Motor neuron (in vitro differentiated cells): ENCODE measurements at places on chromosomes 12 and 14. TPM values are rescaled to one million over a fixed set of nuclear protein-coding genes. Genes with fewer than 3 reads are reported as not detected.

DNA sequence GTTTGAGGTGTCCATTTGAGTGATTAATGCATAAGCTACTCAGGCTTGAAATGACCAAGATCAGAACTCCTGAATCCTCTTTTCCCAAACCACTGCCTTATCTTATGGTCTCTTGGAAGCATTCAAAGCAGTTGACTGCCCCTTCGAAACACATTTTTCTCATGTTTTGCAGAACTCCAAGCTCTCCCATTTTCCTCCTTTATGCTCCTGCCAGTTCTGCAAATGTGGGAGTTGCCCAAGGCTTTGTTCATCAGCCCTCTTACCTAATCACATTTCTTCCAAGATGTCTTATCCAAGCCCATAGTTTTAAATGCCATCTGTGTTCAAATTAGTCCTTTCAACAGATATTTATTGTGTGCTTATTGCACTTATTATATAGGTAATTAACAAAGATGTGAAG is 1.8 kb upstream of the DNAAF2 start:
- ATAC-seq, result no peak

DNA sequence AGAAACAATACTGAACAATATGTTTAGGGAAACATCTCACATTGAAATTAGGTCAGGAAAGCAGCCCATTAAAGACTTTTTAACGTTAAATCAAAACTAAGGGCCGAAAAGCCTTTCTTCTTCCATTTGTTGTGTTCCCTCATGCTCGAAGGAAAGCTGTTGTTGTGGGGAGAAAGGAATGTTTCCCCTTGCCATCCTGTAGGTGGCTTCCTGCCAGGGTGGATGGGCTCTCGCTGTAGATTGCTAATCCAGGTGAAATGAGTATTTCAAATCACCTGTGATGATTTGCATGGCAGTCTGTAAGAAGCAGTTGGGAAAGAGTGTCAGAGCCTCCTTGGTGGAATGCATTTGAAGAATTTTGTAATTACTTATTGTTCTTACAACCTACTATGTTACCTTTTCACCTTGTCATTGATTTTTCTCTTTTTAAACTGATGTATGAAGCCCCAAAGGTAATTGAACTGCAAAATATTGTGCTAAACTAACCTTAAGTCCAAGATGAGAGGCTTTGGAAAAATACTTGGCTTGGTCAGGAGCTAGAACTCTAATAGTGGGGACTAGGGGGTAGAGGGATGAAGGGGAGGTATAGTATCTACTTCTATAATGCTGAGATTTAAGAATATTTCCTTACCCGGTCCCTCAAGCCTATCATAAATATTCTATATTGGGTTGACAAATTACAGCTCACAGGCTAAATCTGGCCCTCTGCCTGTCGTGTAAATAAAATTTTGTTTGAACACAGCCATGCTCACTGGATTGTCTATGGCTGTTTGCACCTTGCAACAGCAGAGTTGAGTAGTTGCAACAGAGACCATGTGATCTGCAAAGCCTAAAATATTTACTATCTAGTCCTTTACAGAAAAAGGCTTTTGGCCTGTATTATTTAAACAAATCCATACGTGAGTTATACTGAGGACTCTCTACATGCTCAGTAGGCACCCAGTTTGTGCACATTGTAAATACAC is 7.7 kb upstream of the DCP1B start:
- no peak for ATAC-seq

DNA sequence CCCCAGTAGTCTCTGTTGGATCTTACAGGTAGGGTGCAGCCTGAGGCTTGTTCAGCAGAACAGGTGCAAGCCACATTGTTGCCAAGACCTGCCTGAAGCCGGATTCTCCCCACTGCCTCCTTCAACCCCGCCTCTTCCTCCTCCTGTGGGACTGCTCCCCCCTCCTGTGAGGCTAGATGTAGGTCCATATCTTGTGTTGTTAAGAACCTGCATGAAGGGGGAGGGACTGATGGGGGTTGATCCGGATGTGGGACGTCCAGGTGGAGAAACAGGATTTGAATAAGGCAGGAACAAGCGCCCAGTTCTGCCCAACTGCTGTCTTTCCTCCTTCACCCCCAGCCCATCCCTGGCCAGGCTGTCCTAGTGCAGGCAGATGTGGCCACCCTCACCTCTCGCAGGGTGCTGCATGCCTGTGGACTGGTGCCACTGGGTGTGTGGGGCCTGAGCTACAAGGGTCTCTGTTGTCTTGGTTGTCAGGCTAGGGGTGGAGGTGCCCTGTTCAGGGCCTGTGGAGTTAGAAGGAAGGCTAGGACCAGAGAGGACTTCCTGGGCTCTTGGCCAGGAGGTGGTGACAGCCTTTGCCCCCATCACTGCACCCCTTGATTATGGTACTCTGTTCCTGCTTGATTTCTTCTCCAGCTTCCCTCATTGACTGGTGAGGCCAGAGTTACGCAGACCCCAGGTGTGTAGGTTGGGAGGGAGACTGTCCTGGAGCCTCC is 1.4 kb downstream of the NR4A1 start:
- ATAC-seq, result no peak

- no peak for ATAC-seq
Observed at GRCh38 chr14:96858643-96859042, 61.5 kb downstream of the VRK1 start.

DNA sequence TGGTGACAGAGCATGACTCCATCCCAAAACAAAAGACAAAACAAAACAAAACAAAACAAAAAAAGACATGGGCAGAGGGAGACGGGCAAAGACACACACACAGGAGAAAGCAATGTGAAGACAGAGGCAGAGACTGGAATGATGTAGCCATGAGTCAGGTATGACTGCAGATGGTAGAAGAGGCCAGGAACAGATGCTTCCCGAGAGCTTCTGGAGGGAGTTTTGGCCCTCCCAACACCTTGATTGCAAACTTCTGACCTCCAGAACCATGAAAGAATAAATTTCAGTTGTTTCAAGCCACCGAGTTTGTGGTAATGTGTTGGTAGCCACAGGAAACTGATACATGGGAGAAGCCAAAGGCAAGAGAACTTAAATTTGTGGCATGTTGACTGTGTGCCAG is 27.1 kb downstream of the VWF start:
- ATAC-seq, result no peak

- ATAC-seq, result no peak
Observed at GRCh38 chr12:4121506-4122020, 152.0 kb upstream of the CCND2 start.

- ATAC-seq, result peak; percentile 15
Observed at GRCh38 chr12:48787791-48788523, 932 bp downstream of the ADCY6 start.

Gene PARP11
- 11.1 and 14.4 TPM in 2 replicates for total RNA-seq

DNA sequence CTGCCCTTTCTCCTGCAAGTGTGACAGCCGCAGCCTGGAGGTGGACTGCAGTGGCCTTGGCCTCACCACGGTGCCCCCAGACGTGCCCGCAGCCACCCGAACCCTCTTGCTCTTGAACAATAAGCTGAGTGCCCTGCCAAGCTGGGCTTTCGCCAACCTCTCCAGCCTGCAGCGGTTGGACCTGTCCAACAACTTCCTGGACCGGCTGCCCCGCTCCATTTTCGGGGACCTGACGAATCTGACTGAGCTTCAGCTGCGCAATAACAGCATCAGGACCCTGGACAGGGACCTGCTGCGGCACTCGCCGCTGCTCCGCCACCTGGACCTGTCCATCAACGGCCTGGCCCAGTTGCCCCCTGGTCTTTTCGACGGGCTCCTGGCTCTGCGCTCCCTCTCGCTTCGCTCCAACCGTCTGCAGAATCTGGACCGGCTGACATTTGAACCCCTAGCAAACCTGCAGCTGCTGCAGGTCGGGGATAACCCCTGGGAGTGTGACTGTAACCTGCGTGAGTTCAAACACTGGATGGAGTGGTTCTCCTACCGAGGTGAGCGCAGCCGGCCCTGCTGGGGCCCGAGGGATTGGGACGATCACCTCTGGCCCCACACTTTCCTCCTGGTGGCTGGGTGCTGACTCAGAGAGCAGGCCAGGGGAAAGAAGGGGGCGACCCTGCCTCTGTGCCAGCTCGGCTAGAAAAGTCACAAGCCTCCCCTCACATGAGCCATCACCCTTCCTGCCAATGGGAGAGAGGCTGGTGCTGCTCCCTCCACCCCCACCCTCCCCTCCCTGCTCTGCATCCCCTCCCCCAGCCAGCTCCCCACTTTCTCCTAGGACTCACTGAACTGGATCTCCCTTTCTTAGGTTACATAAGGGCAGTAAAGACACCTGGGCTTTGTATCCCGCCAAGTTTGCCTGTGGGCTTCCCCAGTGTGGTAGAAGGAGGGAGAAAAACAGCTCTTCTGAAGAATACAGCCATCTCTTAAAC is 10.9 kb downstream of the LRTM2 start:
- ATAC-seq, result peak; percentile 94

- ATAC-seq, result no peak
Observed at GRCh38 chr14:52678591-52678990, 16.8 kb downstream of the ERO1A start.

DNA sequence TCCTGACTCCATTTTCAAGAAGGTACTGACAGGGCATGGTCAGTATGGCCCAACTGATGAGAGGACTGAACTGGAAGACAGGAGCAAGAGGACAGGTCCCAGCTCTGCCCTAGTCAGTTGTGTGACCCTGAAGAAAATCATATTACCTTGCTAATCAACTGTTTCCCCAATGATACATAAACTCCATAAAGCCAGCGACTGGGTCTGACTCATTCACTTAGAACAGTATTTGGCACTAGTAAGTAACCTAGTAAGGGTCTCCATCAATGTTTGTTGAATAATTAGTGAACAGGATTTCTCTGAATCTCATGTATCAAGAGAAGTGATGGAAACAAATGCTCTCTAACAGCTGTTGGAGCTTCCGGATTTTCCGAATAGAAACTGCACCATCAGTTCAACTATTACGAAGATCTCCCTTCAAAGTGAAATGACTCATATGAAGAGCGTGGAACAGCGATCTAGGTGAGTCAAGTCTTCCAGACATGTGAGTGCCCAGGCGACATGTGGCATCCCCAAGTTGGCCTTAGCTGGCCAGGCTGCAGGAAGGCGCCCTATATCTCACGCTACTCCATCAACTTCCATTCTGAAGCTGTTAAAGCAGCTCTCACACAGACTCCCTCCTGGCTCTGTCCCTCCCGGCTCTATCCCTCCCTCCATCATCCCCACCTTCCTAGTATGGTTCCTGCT is 94.5 kb downstream of the TTC7B start:
- ATAC-seq, result no peak

Gene CPNE8
- 3.7 and 4.1 TPM in 2 replicates for total RNA-seq

DNA sequence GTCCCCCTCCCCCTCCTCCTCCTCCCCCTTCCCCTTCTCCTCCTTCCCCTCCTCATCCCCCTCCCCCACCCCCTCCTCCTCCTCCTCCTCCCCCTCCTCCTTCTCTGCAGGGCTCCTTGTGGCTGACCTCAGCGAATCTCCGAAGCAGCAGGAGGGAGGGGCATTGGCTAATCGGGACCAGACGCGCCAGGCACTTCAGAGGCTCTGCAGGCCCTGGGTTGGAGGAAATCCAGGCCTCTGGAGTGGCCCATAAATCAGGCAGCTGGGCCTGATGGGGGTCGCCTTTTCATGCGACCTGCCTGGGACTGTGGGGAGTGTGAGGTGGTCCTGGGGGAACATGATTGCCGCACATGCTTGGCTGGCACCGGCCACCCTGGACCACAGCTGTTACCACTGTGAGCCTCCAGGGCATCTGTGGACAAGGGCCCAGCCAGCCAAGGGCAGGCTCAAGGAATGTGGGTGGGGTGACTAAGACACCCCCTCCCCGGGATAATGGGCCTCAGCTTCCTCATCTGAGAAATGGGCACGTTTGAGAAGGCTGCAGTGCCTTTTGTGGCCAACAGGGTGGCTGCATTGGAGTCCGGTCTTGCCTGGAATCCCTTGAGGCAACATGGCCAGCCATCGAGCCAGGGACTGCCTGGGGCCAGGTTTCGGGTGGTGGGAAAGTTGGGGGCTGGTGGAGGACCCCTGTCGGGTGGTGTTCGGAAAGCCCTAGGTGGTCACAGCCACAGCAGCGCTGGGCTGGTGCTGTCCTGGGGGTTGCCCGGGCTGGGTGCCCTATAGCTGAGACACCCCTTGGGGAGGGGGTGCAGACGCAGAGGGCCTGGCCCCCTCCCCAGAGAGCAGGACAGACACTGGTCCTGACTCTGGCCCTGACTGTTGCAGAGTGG is 12.0 kb downstream of the KIF26A start:
- peak; percentile 74 for ATAC-seq

DNA sequence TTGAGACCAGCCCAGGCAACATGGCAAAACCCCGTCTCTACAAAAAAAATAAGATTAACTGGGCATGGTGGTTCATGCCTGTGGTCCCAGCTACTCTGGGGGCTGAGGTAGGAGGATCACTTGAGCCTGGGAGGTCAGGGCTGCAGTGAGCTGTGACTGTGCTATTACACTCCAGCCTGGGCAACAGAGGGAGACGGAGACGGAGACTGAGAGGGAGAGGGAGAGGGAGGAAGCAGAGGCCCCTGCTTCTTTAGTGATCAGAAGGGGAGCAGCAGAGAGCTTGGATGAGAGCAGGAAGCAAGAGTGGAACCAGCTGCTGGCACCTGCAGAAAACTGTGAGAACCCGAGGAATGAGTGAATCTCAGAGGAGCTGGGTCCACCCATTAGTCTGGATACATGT is 45.9 kb downstream of the ISCA2 start:
- no peak for ATAC-seq

DNA sequence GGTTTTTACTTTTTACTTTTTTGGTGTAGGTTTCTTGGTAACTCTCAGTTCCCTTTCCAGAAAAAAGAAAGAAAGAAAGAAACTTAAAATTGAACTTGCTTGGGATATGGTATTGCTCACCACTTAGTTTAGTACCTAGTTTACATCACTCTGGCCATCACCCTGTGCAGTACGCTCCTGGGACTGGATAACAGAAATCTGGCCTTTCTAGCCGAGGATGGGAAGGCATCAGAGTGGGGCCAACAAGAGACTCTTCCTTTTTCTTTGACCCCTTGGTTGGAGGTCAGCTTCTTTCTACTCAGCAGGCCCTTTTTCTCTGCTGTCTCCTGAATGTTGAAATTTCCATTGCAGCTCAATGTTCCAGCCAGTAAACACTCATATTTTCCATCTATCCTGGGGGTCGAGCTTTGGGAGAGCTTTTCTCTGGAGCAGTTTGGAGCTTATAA is 156.6 kb downstream of the TGFB3 start:
- ATAC-seq, result no peak
